ENCODE measurements at places on chromosomes 6 and 20.

- no peak for DNase-seq
Observed at GRCh38 chr6:96940322-96940721, 15.8 kb downstream of the KLHL32 start.

- DNase-seq = no peak
Observed at GRCh38 chr6:87029711-87030314, 65.1 kb downstream of the CGA start.

DNA sequence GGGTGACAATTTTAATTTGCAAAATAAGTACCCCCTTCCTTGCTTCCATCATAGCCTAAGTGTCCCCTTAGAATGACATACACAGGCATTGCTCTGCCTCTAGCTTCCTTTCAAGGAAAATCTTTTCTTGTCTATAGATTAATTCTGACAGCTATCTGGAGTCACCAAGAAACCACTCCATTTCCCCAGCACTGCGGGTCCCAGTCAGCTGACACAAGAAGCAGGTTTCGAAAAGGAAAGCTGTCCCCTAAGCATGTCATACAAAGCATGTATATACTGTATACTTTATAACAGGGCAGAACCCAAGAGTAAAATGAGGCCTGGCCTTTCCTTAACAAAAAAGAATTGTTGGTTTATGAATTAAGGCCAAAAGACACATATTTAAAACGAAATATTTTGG, 273.5 kb downstream of the BTBD9 start:
- no peak for DNase-seq

DNA sequence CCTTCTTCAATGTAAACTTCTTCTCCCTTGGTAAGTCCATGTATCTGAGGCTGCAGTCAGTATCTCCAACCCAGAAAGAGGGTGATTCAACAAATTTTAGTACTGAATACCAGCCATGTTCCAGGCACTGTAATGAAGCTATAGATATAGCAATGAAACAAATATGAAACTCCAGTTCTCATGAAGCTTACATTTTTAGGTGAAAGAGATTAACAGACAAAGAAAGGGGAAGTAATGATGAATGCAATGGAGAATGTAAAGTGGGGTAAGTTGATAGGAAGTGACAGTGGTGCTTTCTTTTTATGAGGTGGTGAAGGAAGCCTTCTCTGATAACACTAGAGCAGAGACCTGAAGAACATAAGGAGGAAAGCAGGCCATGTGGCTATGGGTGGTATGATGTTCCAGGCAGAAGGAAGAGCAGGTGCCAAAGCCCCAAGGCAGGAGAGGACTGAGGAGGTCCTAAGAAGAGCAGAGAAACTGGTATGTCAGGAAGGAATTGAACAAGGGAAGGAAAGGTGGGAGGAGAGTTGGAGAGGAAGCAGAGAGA, 143.6 kb downstream of the TFAP2B start:
- no peak for DNase-seq

- DNase-seq = no peak
Observed at GRCh38 chr6:1015825-1016224, 296.1 kb upstream of the FOXQ1 start.

GRCh38 chr6:146154197-146154596, 125.3 kb downstream of the GRM1 start:
- no peak for DNase-seq

DNA sequence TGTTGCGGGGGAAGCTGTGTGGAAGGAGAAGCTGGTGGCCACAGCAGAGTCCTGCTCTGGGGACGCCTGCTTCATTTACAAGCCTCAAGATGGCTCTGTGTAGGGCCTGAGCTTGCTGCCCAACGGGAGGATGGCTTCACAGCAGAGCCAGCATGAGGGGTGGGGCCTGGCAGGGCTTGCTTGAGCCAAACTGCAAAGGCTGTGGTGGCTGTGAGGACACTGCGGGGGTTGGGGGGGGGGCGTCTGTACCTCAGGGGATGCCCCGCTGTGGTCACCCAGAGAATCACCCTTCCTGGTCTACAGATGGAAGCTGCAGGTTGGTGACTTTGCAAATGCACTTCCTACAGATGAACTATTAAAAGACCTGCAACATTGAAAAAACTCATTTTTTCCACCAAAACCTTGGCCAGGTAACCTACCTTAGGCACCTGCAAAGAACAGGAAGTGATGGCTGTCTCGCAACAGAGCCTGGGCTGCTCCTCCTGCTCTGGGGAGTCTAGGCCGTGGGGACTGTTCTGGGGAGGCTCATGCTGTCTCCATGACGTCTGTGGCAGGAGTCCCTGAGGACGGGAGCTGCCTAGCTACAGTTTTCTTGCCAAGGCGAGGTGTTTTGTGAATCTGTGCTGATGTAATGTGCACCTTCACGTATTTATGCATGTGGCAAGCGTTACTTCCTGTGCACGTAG, 7.3 kb downstream of the NPBWR2 start:
- no peak for DNase-seq

DNA sequence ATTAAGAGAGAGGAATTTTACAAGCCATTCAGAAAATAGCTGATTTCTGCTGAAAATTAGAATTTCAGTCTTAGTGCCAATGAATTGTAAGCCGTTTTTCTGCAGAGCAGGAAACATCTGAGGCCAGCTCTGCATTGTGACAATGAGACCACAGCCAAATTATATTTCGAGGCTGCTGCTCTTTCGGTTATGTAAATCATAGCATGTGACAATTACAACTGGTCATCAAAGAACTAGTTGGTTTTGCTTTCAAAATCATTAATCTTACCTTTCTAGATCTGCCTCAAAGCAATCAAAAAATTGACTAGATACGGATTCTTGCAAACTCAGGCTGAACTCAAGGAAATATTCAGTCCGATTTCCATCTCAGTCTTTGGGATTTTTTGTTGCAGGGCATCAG, 33.4 kb upstream of the INSM1 start:
- no peak for DNase-seq

DNA sequence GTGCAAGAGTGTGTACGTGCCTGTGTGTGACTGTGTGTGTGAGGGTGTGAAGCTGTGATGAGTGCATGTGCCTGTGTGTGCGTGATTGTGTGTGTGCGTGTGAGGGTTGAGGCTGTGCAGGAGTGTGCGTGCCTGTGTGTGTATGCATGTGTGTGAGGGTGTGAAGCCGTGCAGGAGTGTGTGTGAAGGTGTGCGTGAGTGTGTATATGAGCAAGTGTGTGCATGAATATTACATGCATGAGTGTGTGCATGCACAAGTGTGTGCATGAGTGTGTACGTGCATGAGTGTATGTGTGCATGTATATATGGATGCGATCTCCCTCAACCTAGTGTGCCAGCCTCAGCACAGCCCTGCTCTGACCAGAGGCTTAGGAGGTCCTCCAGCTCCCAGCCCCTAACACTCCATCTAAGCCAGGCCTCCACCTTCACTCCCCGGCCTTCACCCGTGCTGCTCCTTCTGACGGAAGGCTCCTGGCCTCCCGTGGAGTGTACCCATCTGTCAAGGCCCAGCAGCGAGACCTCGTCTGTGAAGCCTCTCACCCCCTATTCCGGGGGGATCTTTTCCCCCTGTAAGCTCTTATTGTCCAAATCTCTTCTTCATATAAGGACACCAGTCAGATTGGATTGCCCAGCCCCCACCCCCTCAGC, 19.9 kb upstream of the PHACTR3 start:
- no peak for DNase-seq

DNA sequence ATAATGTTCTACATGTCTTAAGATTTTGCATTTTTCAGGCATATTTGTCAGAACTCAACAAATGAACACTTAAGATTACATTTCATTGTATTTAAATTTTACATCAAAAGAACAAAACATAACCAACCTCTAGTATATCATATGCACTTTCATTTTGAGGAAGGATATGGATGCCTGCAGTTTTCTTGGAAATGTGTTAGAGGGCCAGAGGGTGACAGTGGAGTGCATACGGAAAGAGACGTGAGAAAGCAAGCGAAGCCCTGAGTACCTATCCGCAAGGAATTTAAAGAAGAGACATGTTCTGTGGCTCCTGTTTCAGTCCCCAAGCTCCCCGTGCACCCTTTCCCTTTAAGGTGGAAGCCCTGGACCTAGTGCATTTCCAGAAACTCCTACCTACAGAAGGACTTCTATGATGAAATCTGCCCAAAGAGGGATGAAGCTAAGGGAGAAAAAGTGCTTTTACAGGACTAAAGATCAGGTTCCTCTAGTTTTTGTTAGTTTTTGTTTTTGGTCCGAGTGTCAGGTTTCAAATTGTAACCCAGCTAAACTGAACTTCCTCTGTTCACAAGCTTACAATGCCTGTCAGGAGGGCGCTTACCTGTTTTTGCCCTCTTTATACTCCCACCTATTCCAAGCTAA, 38.8 kb downstream of the EZR start:
- no peak for DNase-seq

DNA sequence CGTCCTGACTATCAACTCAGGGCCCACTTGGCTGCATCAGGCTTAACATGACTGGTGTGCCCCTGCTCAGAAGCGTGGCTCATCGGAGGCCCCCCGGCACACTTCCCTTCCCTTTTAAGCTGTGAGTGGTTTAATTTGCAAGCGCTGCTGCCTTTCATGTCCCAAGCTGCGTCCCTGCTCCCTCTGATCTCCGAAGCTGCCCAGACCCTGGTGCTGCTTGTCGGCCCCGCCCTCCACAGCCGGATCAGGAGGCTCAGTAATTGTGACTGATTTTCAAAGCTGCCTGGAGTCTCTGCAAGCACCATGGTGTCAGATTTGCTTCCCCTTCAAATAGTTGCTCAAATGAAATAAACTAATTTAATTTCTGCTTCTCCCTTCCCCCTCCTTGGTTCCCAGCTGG, 71.1 kb downstream of the CDH22 start:
- no peak for DNase-seq

- DNase-seq = no peak
Observed at GRCh38 chr6:158279615-158280014, 32.6 kb upstream of the TULP4 start.

DNA sequence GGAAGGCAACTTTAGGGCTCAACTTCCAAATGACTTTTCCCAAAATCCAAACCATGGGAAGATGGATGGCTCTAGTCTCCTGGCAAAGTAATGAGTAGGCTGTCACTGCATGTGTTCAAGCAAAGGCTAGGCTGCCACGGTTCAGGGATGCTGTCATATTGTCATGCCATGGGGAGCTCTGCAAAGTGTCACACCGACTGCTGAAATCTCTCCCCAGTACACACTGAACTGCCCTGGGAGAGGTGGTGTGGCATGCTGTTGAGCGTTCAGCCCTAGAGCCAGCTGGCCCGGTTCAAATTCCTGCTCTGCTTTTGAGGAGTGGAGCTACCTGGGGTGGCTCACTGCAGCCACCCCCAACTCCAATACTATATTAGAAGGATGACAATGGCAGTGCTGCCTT, 115.9 kb downstream of the LRFN2 start:
- no peak for DNase-seq

DNA sequence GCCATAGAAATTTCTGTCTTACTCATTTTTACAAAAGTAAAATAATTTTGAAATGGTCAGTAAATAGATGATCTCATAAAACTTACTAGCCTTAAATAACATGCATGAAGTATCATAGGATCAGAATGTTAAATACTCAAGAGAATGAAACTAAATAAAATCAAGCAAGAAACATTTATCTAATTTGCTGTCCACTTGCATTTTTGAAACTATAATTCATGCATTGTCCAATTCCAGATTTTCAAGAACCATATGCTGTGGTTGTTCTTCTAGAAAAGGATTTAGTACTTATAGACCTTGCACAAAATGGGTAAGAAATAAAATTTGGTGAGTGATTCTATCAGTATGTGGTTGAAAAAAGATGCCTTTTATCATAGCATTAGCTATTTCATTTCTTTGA, 107.0 kb downstream of the STXBP5 start:
- DNase-seq = no peak

DNA sequence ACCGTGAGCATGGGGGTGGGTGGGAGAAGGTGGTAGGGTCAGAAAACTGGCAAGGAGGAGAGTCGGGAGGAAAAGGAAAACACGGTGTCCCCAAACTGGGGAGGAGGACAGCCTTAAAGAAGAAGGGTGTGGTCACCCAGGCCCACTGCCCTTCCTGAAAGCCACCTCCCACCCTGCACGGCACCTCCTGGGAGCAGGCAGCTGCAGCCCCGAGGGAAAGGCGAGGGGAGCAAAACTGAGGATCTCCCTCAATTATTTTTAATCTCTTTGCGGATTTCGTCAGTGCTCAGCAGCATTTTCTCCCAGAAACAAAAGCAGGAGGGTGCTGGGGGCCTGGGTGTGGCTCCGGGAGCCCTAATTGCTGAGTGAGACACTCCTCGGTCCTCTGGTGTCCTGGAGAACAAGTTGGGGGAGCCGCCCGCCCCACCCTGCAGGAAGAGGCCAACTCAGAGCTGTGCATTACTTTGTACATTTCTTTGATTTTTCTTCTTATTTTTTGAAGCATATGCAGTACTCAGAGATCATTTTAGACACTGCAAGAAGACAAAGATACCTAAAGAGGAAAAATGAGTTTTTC, 56.4 kb downstream of the RIOK1 start:
- DNase-seq = no peak

DNA sequence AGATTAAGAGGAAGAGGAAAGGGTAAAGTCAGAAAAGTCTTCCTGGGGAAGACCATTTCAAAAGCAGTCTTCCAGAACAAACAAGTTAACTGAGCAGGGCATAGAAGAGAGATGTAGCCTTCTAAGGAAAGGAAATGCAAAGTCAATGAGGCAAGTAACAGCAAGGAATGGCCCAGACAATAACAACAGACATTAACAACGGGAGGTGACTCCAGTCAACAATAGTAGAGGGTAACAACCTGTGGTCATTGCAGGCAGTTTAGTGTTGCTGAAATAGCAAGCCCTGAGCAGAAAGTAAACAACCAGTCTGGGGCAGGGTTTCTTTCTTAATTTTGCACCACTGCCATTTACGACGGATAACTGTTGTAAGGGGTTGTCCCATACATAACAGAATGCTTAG, 2.1 kb downstream of the MDN1 start:
- DNase-seq = no peak

GRCh38 chr6:167532410-167533288, 207.8 kb downstream of the TTLL2 start:
- no peak for DNase-seq

DNA sequence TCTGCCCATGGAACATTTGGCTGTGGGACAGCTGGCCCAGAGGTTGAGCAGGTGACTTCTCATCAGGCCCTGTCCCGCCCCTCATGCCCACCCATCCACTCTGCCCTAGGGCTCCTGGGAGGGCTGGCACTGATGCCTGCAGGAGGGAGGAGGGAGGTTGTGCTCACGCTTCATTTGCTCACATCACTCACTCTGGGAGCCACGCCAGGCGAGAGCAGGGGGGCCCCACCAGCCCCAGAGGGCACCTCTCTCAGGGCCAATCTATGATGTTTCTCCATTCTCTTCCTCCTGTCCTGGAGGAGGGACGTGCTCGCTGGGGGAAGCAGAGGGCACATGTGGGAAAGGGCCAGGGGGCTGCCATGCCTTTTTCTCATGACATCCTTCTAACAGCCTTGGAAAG, 10.9 kb upstream of the GLP1R start:
- no peak for DNase-seq

GRCh38 chr20:38426006-38426897, 8.9 kb downstream of the SNHG17 start:
- no peak for DNase-seq

GRCh38 chr6:107769053-107769658, 55.0 kb downstream of the SCML4 start:
- DNase-seq = no peak

GRCh38 chr6:152976749-152977148, 6.1 kb downstream of the FBXO5 start:
- no peak for DNase-seq

- DNase-seq = no peak
Observed at GRCh38 chr6:148657048-148657447, 89.8 kb upstream of the UST start.

- no peak for DNase-seq
Observed at GRCh38 chr6:169866140-169866534, 114.7 kb downstream of the ERMARD start.

GRCh38 chr20:39398656-39399055, 436.5 kb downstream of the DHX35 start:
- DNase-seq = no peak

Measured in CD4-positive, alpha-beta T cell treated with Interleukin-6 at 100 ng/mL for 8 hours (primary cell).